Memory B cell (primary cell): ENCODE measurements at places on chromosomes 1 and 21.

DNA sequence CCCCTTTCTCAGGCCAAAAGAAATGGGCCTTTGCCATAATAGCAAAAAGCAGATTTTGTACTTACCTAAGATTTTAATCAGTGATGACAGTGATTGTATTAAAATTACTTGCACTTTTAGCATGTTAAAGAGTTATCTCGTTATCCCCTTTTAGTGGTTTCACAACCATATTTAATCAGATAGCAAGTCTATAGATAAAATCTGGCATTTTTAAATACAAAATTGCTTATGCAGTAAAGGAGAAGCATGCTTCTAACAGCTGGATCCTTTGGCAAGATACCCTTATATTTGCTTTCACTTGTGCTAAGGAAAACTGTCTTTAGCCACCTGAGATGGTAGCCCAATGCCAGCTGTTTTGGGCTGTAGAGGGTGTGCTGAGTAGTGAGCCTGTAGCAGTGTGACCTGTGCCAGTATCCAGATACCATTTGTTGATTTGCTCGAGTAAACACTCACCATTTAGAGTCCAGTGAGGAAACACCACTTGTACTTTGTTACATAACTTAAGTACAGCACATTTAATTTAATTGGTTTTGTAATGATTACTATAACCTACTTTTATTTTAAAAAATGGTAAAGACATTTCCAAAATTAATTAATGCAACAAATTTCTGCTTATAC is 314.4 kb upstream of the ZP4 start:
- no peak for DNase-seq

DNA sequence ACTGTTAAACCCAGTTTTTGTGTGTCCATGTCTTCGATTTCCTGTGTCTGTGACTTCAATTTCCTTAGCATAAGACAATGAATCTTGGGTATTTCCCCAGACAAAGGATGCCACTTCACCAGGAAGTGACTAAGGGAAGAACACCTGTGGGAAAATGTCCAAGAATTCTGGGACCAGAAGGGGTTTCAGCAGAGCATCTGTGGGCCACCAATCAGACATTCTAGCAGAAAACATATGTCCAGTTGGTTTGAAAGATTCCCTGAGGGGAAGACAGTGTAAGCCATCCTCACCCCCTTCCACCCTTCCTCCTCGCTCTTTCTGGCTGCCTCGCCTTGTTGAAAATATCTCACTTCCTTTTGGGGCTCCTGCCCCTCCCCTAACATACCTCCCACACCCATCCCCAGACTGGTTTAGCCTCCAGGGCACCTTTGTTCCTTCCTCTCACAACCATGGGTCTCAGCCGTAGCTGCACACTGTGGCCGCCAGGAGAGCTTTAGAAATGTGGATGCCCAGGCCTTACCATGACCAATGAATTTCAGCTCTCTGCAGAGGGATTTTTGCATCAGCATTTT is 25.5 kb upstream of the IFNAR1 start:
- DNase-seq, result peak; percentile 31

DNA sequence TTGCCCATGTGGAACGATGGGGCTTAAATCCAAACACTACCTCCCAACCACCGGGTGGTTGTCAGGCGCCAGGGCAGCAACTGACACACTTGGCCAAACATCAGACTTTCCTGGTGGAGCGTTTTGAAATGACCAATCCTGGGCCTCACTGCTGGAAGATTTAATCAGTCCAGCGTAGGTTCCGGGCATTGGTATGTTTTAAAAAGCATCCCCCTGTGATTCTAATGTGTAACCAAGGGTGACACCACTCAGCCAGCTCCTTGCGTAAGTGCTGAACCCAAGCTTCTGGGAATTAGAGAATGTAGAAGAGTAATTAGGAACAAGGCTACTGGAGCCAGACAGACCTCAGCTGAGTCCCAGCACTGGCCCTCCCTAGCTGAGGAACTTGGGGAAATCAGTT is 44.8 kb upstream of the KAZN start:
- DNase-seq, result no peak

- no peak for DNase-seq
Observed at GRCh38 chr1:54252371-54252936, 52.5 kb downstream of the MRPL37 start.

GRCh38 chr1:15213341-15213821 is 33.6 kb upstream of the FHAD1 start:
- no peak for DNase-seq
